KBM-7 (cell line): ENCODE measurements at places on chromosomes 12 and 14.

DNA sequence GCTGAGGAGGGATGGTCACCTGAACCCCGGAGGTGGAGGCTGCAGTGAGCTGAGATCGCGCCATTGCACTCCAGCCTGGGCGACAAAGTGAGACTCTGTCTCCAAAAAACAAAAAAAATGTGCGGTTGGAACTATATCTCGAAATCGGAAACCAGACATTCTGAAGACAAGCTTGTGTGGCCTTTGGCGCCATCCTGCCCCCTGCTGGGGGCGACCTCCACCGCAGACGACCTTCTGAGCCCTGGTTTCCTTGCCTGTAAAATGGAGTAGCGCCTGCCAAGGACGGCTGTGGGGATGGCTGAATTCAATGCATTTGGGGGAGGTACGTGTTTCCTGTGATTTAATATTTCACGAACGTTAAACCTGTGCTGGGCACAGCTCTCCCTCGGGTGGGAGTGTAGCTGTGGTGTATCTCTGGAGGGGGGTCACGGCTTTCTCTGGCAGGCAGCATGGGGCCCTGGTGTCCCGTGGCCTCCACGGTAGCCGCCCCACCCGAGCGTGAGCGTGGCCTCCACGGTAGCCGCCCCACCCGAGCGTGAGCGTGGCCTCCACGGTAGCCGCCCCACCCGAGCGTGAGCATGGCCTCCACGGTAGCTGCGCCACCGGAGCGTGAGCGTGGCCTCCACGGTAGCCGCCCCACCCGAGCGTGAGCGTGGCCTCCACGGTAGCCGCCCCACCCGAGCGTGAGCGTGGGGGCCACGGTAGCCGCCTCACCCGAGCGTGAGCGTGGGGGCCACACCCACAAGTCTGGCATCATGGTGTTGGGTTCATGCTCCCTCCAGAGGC, 55.3 kb downstream of the LRCOL1 start:
- DNase-seq: peak; percentile 91

DNA sequence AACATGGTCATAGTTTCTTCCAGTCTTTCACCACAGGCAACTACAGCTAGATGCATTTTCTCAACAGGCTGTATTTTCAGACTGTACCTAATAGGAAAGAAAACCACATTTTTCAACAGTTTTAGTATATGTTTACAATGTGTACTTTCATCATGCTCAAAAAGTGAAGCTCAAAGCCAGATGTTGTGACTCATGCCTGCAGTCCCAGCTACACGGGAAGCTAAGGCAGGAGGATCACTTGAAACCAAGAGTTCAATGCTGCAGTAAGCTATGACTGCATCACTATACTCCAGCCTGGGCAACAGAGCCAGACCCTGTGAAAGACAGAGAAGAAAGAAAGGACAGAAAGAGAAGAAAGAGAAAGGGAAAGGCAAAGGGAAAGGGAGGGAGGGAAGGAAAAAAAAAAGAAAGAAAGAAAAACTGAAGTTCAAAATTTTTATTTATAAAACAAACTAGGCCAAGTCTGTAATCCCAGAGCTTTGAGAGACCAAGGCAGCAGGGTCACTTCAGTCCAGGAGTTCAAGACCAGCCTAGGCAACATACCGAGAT, 25.5 kb downstream of the GXYLT1 start:
- no peak for DNase-seq

GRCh38 chr12:117159674-117160073, 30.6 kb downstream of the FBXO21 start:
- no peak for DNase-seq

GRCh38 chr14:50762001-50762930, 68.7 kb downstream of the NIN start:
- DNase-seq: no peak

DNA sequence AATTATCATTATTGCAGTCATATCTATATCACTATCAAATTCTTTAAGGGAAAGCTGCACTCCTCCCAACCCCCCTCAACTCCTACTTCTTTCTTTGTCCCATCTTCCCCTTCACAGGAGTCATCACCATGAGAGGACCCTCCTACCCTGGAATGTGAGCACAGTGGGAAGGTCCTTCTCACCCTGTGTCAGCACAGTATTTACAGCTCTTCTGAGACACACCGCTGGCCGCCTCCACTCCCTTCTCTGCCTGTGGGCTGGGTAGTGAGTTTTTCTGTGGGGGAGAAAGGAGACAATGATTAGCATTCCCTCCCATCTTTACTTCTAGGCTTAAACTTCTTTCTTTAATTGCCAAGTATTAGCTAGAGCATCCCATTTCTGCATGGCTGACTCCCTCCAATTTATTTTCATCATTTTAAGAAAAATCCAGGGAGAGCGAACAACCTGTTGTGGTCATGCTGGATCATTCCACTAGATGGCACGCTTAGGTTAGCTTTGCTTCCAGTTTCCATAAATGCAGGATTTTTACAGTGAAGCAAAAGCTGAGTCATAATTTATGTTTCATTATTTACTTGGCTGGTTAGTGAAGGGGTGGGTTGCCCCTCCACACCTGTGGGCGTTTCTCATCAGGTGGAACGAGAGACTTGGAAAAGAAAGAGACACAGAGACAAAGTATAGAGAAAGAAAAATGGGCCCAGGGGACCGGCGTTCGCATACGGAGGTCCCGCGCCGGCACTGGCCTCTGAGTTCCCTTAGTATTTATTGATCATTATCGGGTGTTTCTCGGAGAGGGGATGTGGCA, 188.5 kb downstream of the ALX1 start:
- peak; percentile 76 for DNase-seq

DNA sequence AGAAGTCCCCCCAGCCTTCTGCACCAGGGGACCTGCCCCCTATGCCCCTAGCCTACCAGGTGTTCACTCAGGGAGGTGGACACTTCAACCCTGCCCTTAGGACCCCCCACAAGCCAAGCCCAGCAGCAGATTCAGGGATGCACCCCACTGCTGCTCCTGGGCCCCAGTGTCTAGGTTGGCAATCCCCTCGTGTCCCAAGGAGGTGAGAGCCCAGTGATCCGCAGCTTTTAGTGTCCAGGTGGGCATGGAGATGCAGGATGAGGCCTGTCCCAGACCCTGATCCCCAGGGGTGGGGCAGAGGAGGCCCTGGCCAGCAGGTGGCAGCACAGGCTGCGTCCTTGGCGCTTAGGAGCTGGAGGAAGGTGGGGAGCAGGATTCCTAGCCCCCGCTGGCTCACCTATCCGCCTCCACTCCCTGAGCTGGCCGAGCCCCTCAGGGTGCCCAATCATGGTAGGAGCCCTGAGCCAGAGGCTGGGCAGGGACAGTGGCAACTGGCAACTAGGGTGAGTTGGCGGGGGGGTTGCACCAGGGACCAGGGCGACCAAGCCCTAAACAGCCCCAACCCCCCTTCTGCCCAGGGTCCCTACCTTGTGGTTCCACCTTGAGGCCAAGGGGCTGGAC, 4.1 kb downstream of the CKB start:
- peak; percentile 61 for DNase-seq

DNA sequence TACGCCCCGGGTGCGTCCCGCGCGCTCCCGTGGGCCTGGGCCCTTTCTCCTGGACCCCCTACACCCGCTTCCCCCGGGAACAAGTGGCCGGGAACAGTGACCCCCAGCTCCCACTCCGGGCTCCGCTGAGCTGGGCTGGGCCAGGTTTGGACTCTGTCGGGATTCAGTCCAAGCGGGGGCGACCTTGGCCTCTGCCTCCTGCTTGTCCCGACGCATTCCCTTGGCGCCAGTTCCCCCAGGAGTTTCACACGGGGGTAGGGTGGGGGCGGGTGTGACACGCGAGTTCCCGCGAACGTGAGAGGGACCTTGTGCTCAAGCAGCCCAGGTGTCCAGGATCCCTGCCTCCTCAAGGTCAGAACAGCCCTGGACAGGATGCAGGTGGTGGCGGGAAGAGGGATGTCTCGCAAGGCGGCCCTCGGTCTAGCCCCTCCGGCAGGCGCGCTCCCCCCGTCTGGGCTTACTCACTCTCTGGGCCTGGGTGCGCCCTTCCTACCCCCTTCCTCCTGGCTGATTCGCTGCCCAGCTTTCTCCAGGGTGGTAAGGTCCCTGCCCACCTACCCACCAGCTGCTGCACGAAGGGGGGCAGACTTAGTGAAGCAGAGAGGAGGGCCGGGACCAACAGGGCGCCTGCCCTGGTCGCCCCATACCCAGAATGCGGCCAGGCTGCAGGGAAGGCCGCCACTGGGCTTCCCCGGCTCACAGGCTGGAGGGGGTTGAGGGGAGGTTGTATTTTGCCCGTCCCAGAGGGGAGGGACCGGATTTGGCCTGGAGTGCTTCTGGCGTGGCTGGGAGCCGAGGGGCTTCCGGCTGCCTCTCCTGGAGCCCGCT, 862 bp downstream of the CRIP2 start:
- DNase-seq: no peak

DNA sequence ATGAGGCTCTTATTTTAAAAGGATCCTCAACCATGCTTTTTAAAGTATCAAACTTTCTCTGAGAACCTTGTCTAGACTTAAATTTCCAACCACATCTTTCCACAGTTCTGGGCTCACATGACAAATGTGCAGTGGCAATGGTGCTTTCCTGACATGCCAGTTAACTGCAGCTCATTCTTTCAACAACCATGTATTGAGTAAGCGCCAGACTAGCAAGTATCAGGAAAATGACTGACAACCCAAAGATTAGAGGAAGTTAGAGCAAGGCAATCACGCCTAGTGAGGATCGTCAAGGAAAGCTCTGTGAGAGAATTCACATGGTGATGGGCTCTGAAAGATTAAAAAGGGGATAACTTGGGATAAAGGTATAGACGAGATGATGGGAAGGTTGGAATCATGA, 35.8 kb downstream of the FLVCR2 start:
- DNase-seq: peak; percentile 43

DNA sequence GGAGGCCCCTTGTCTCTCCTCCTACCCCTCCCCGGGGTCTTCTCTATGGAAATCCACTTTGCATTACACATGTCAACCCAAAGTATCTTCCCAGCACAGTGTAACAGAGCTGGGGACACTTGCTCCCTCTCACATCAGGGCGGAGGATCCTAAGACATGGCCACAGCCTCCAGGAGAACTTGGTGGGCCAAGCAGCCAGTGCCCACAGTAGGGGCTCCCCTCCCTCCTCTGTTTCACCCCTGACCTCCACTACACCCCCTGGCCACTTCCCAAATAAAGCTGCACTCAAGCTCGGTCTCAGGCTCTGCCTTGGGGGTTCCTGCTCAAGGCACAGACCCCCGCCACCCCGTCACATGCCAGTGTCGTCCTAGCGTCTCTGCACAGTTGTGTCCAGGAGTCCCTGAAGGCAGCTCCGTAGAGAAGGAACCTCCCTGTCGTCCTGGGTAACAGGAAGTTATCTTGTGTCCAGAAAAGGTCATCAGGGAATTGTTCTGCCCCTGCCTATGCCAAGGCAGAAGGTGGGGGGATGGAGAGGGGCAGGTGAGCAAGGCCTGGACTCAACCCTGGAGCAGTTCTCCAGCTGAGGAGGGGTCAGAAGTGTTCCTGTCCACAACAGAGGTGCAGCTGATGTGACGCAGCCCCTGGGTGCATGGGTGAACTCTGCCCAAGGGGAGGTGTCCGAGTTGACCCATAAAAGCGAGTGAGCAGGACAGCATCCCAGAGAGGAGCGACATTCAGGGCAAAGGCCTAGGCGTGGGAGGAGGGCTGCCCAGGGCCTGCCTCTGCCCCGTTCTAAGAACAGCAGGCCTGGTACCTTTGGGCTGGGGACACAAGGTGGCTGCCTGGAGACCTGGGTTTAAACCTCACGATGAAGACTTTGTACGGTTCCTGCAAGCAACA, 25.5 kb downstream of the DIO3 start:
- no peak for DNase-seq

DNA sequence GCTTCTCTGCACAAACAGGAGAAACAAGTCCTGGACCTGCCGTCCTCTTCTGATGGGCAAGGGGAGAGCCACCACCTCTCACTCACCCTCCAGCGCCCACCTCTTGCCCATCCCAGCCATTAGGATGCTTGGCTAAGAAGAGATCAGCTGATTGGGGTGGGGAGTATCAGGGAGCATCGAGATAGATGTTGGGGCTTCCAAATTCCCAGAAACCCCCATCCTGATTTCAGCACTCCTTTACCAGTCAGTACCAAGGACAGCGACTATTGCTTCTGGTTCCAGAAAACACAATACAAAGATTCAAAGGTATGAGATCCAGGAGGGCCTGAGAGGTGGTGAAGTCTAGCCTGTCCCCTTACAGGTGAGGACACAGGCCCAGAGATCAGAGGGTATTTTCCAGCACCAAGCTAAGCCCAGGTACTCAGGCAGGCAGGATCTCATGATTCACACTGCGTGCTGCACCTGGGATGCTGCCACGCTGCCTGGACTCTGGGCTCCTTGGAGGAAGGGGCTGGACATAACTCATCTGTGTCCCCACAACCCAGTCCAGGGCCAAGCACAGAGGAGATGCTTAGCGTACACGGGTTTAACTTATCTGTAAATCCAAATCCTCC, 76.6 kb downstream of the TUNAR start:
- peak; percentile 3 for DNase-seq

GRCh38 chr14:100680439-100681051, 46.1 kb upstream of the DLK1 start:
- DNase-seq: peak; percentile 71

DNA sequence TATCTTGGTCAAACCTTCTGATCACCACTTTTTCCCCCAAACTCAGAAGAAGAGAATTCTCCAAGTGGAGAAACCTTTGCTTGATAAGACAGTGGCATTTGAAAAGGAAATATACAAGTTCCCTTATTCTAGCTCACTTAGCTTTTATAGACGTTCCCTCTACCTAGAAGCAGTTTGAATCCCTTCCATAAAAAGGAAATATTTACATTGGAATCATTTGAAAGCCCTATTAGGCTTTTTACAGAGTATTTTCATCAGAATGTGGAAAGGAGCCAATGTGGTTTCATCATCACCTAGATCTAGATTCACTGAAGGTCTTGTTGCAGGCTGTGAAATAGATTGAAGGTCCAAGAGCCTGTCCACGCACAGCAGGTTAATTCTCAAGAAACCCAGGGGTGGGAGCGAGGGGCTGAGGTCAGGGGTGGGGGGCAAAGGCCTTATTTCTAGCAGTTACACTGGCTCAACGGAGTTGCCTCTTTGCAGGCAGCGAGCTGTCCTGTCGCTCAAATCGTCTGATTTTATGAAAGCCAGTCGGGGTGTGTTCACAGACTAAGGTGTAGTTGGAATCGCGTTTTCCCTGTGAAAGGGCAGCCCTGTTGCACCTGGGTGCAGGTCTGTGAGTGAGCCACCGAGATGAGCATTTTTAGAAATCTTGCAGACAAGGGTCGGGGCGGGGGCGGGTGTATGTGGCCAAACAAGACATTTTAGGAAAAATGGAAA, 45.6 kb downstream of the AACS start:
- no peak for DNase-seq

DNA sequence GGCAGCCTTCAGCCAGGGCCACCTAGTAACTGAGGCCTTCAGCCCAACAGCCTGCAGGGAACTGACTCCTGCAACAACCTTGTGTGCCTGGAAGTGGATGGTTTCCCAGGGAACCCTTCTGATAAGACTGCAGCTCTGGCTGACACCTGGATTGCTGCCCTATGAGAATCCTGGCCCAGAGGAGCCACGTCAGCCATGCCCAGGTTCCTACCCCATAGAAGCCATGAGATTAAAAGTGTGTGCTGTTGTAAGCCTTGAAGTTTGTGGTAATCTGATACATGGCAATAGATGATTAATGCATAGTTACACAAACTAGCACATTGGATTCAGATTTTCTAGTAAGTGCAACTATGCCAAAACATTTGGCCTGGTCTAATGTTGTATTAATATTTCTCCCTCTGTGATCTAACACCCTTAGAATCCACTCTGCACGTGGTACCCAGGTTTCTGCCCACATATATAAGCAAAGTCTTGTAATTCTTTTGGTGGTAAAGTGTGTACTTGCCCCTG, 64.8 kb upstream of the BEGAIN start:
- no peak for DNase-seq
